ENCODE measurements at places on chromosomes 5 and 9.

DNA sequence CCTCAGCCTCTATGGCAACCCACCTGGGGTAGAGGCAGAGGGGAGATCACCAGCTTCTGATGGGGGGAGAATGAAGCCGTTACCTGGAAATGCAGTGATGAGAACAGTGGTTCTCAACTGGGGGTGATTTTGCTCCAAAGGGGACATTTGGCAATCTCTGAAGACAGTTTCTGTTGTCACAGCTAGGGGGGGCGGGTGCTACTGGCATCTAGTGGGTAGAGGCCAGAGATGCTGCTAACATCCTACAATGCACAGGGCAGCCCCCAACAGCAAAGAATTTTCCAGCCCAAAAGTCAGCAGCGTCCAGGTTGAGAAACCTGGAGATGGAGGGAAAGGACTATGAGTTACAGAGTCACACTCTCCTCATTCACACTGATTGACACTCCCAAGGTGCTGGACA lies 84.5 kb downstream of the FGF1 start:
- ATAC-seq, result no peak

GRCh38 chr5:140630292-140631035 lies 2.5 kb downstream of the CD14 start:
- ATAC-seq, result no peak

GRCh38 chr9:27460226-27461023 lies 63.7 kb upstream of the IFNK start:
- no peak for ATAC-seq

- ATAC-seq, result no peak
Observed at GRCh38 chr9:136907011-136907914, 20.9 kb downstream of the TRAF2 start.

DNA sequence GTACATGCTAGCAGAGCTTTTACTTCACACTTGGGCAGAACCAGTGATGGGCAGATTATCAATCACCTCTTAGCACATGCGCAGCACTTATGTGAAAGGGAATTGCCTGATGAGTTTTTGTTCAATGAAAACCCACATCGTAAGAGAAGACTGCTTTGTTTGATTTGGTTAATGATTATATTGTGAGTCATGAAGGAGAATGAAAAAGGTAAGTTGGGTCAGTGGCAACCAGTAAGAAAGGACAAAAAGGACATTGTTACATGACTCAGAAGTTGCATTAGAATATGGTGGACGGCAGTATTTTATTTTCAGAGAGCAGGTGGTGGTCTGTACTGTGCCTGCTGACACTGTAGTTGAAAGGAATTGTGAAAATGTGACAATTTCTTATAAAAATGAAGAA lies 127.4 kb downstream of the AOPEP start:
- ATAC-seq, result no peak

- ATAC-seq, result peak; percentile 14
Observed at GRCh38 chr9:133374612-133375115, 1.2 kb downstream of the SURF4 start.

GRCh38 chr5:124952566-124952965 lies 206.1 kb upstream of the ZNF608 start:
- ATAC-seq, result no peak

DNA sequence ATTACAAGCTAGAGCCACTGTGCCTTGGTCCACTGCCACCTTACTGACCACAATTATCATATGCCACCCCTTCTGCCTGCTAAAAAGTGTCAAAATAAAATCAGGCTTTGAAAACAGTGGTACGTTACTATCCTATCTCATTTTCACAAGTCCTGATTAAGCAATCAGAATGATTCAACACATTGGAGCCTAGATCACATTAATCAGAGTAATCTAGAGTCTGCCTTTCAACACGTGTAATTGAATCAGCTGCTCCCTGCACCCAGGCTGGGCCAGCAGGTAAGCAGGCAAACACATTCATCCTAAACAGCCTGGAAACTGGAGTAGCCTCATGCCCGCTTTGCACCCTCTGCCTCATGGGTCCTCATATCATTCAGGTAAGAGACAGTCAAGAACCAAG lies 186.2 kb downstream of the DCP2 start:
- ATAC-seq, result no peak

DNA sequence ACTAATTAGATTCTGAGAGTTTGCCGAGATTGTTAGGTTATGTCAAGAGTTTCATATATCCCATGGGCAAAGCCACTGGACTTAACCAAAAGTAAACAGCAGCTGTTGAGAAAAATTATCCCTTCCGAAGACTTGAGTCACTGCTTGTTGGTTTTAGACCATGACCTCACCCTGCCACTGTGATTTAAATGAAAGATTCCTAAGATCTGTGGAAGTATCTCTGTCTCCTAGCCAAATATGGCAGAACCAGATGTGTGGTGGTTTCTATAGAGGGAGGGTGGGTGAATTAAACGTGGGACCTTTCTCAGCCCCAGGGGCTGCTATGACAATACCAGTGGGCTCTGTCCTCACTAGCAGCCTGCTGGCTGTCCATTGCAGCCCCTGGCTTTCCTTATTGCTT lies 19.3 kb downstream of the DMRT3 start:
- ATAC-seq, result peak; percentile 21

GRCh38 chr5:178583279-178583678 lies 6.9 kb downstream of the COL23A1 start:
- ATAC-seq, result no peak

DNA sequence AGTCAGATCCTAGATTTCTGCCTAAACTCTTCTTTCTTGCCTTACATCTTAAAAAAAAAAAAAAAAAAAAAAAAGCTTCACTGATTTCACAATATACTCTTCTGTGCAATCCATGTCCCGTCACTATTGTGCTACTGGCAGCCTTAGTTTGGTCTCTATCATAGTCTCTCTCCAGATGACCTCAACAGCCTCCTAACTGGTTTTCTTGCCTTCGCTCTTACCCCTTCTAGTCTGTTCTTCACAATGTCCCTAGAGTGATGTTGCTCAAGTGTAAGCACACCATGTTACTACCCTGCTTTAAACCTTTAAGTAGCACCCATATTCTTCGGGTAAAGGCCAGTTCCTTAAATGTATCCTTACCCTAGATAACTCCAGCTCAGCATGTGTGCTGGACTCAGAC lies 25.8 kb downstream of the CD180 start:
- ATAC-seq, result no peak

DNA sequence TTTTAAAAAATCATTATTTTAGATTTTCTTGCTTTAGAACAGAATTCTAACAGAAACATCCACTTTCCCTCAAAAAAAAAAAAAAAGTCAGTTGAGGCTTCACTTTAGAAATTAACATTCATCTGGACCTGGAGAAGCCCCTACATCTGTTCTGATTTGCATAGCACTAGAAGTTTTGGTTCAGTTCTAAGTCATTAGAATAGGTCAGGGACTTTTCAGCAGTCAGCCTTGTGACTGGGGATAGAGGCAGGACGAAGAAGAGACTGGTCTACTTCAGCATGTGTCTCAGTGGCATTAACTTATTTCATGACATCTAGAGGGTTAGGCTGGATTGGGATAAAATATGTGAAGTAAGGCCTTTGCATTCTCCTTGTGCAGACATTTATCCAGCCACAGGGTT lies 215.8 kb upstream of the DAB2 start:
- no peak for ATAC-seq

DNA sequence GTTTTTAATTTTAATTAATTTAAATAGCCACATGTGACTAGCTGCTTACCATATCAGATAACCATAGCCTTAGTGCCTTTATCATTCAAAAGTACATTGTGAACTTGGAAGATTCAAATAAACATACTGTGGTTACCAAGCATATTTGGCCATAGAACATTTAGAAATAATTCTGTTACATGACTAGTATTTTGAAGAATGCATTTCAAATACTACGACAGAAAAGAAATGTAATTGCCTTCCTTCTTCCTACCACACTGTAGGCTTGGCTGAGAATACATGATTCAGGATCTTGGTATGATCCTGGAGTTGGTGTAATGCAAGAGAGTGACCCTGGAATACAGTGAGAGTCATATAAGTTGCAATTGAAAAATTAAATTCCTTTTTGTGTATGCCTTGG lies 109.7 kb upstream of the PCA3 start:
- no peak for ATAC-seq

DNA sequence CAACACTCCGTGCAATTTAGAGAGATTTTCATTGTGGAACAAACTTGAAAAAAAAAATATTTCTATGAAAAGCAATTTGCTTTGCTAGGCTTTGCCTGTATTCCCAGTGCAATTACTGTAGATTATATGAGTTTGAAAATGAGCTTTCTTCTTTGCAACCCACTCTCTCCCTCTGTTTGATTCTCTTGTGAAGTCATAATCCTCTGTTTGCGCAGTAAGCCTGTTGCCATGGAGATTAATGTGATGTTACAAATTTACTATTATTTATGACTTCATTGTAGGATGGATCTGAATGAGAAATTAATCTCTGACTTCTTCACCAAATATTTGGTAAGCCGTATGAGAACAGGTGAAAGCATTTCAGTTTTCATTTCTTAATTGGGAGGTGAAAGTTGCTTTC lies 320.3 kb downstream of the SPATA31D1 start:
- ATAC-seq, result no peak

DNA sequence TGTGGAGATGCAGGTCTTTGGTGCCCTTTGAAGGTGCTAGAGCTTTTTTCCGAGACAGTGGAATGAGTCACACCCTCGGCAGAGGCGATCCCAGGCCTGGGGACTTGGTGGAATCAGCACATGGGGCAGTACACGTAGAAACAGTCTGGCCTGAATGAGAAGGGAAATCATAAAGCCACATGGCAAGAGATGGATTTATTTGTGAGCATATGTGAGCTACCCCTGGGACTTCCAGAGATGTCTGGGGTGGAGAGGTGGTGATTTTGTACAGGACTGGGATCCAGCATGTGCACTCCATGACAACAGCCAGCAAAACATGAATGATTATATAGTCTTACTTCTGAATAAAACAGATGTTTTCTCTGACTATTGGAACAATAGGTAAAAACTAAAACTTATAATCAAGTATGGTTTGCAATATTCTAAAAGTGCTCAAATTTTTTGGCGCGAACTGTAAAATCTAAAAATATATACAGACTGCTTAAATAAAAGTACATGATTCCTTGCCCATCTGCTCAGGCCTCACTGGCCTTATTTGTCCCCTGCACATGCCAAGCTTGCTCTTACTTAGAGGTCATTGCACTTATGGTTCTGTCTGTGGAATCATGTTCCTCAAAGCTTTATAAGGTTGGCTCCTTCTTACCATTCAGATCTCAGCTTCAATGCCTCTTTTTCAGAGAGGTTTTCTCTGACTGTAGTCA lies 54.7 kb upstream of the SMARCA2 start:
- ATAC-seq, result no peak

GRCh38 chr5:131659290-131659689 lies 24.3 kb upstream of the RAPGEF6 start:
- no peak for ATAC-seq

DNA sequence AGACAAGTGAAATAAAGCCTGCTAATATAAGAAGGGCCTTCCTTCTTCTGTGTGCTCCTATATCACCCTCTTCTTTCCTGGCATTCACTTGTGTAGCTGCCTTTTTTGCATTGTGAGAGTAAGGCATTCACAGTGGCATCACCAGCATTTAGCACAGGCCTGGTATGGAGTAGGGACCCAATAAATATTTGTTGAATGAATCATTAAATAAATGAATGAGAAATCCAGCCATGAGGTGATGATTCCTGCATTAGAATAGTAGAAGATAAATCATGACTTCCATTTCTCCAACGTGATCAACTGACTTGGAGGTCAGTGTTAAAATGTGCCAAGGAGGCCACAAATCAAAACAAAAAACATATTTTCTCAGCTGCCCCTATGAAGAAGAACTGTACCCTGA lies 3.9 kb downstream of the PLPPR1 start:
- no peak for ATAC-seq

DNA sequence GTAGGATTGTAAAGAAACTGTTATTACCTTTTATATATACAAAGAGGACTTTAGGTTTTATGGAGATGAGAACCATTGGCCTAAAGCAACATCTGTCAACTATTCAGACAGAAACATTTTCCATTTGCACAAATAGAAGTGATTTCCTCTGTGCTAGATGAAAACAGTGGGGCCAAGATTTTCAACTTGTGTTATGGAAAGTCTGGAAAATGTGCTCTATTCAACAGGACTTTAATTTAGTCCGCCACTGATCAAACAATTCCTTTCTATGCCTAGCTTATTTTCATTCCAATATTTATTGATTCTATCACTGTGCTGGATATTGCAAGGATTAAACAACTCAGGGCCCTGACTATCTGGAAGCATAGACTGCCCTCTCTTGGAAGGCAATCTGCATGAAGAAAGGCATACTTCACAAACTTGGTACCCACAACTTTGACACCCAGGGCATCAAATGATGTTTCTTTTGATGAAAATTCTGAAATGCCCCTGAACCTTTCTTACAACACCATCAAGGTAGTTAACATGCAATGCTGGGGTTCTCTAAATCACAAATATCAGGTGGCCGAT lies 126.6 kb upstream of the HMHB1 start:
- no peak for ATAC-seq

DNA sequence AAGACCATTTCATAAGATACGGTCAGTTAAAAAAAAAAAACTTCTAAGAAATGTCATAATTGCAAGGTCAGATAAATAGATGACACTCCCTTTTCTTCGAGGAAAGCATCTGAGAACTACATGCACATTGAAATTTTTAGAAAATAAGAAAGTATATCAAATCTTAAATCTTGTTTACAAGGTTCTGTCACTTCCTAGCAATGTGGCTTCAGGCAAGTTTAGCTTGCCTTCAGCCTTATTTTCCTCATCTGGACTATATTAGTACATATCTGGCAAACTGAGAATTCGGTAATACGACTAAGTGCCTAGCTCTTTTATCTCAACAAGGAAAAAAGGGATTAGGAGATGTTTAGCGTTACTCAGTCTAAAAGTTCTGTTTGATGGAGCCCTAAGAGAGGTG lies 32.5 kb upstream of the OR2K2 start:
- ATAC-seq, result no peak

- no peak for ATAC-seq
Observed at GRCh38 chr9:114088571-114089170, 10.4 kb downstream of the KIF12 start.

- no peak for ATAC-seq
Observed at GRCh38 chr5:32458880-32459495, 14.4 kb upstream of the ZFR start.

DNA sequence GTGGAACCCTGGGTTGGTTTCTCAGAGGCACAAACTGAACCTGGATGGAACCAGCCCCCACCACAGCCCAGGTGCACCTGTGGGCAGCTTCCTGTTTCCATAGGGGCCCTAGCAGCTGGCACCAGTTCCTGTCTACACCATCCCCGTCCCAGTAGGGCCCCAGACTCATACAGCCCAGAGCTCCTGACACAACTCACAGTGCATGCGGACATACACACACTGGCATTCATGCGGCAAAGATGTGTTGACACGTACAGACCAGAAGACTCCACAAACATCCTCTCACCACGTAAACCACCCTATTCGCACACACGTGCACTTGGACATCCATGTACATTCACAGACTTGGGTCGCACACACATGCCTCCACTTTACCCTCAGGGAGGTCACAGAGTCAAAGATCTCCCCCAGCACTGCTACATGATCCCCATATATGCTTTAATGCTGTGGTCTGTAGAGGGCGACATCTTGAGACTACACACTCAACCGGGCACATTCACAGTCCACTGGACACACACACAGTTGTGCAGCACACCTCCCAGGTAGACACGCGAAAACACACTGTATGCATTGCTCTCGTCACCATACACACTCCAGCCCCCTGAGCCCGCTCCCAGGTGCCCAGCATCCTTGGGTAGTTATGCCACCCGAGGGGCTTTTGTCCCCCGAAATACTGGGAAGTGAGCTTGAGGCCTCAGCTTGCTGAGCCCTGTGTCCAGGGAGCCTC lies 22.4 kb downstream of the CXXC5 start:
- peak; percentile 38 for ATAC-seq

GRCh38 chr5:67214707-67215447 lies 18.3 kb upstream of the CD180 start:
- ATAC-seq, result no peak

- ATAC-seq, result no peak
Observed at GRCh38 chr5:167485061-167485774, 806.2 kb upstream of the WWC1 start.
